ENCODE measurements at places on chromosomes 5 and 9.

DNA sequence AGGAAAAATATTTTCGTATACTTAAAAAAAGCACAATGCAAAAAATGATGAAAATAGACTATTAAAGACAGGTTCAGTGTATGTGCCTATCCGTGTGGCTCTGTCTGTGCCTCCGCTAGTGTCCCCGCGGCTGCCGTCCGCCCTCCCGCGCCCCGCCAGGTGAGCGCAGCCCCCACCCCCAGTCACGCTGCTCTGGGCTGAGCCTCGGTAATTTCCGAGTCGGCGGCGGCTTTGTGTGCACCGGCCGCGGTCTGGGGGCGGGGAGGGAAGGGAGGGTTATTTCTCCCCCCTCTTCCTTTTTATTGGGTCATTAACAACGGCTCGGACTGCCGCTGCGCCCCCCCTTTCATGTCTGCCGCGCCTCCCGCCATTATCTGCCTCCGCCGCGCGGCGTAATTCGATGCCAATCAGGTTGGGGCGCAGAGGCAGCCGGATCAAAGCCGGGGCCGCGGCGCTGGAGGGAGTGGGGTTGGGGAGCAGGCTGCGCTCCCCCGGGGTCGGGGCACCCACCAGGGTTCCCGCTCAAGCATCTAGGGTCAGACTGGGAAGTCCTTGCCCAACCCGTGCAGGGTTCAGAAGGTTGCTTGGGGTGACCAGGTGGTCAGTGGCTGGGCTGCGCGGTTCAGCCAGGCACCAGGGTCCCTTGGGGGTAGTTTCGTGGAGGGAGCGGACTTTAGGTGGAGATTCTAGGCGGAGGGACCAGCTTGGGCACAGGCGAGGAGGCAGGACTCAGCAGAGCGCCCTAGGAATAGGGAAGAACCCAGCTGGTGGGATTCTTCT, 39.5 kb upstream of the PSD2 start:
- no peak for DNase-seq

GRCh38 chr9:655875-656274, 185.6 kb upstream of the DMRT1 start:
- no peak for DNase-seq

DNA sequence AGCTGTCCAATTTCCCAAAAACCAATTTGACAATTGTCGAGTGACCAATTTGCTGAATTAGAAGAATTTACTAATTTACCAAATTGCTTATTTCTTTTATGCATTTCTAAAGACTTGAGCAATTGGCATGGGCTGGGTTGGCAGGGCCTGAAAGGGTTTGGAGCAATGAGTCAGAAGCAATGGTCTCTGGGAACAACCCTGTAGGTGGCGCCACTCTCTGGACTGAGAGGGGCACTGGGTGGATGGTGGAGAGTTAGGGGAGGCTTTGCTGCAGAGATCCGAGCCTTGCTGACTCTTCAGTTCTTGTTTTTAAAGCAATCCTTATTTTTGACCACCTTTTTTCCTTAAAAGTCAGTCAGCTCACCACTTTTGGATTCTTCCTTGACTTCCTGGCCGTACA, 71.5 kb upstream of the RPS23 start:
- DNase-seq = peak; percentile 38

GRCh38 chr5:31273631-31274378, 80.3 kb downstream of the CDH6 start:
- DNase-seq = no peak

DNA sequence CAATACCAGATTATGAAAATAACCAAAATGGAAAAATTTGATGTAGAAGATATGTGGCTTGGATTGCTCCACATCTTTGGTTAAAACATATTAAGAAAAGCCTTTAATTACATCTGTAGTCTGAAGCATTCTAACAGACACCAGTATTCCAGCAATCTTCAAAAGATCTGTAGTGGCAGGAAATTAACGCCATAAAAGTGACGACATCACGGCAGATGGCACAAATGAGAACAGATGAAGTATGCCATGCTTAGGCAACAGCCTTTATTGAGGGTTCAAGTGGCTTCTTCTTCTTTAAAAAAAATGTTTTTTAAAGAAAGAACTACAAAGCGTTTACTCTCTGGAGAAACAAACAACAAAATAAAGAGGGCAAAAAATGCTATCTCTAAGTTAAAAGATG, 164.2 kb downstream of the MEF2C start:
- no peak for DNase-seq

DNA sequence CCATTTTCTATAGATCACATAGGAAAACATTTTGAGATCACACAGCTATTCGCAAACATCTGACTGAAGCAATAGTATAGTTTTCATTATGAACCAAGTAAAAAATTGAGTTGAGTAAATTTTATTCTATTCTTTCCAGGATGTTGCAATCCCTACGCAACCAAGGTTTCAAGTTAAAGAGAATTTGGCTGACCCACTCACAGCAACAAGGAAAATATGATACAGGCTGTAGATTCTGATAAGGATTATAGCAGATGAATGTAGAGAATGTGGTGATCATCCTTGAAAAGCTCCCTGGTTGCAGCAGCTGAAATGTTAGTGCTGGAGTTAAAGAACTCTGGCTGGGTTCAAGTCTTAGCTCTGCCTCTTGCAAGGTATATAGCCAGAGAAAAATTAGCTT, 4.7 kb downstream of the ABCA1 start:
- no peak for DNase-seq

- DNase-seq = no peak
These were observed 482.0 kb downstream of the RASEF start for GRCh38 chr9:82580921-82581320.

- no peak for DNase-seq
These were observed 233.3 kb upstream of the ADAMTS16 start for GRCh38 chr5:4906786-4907185.

- DNase-seq = no peak
These were observed at the start of gene HSPB3 for GRCh38 chr5:54455413-54456157. TSS of gene HSPB3 (plus strand) at chr5:54455699. CDS start at chr5:54455790, 91 bp downstream.

DNA sequence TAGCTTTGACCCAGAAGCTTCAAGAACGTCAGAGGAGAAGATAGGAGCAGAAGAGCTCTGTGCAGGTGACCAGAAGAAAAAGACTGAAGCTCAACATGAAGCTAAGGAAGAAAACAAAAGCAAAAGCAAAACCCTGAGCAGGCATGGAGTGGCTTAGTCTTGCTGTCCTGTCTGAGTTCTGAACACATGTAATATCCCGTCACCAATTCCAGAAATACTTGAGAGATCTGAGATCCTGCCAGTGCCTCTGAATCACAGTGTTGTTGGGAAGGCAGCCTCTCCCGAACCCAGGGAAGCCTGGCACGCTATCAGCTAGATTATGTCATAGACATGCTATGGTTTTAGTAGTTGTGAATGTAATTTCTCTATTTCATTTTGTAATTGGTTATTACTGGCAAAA, 235.7 kb downstream of the ICE1 start:
- no peak for DNase-seq

DNA sequence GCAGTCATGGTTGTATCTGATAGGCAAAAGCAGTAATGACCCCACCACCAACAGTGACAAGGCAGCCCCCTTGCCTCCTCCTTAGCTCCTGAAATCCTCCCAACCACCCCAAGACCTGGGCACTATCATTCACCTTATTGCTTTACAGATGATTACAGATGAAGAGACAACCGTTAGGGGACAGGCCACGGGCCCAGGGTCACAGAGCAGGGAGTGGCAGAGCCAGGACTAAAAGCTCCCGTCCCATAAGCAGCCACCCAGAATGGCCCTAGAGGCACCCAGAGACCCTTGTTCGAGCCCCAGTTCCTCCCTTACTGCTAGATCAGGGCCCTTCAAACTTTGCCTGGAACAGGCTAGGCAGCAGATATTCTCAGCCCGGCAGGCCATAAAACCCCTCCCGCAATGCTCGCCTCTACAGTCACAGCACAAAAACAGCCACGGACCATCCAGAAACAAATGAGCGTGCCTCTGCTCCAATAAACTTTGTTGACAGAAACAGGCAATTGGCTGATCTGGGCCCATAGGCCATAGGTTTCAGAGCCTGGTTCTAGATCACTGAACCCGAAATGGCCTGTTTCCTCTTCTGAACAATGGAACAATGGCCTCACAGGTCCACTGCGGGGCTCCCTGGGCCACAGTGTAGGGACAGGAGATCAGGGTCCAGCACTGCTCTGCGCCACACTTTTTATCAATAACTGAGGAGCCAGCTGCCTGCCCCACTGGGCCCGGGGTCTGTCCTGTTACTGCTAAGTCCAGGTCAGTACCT, 67.0 kb downstream of the LRSAM1 start:
- no peak for DNase-seq

- no peak for DNase-seq
These were observed 127.3 kb upstream of the CCDC152 start for GRCh38 chr5:42629284-42629683.

- DNase-seq = no peak
These were observed 11.5 kb upstream of the SEPTIN8 start for GRCh38 chr5:132788508-132788907.

- no peak for DNase-seq
These were observed 179.2 kb downstream of the FBN2 start for GRCh38 chr5:128358826-128359225.

All from stimulated activated CD4-positive, alpha-beta T cell treated with anti-CD3 and anti-CD28 coated beads, Interleukin-4, amount 100 ng/mL, for 24 hours (primary cell).